ENCODE measurements at places on chromosomes 16 and 17.

DNA sequence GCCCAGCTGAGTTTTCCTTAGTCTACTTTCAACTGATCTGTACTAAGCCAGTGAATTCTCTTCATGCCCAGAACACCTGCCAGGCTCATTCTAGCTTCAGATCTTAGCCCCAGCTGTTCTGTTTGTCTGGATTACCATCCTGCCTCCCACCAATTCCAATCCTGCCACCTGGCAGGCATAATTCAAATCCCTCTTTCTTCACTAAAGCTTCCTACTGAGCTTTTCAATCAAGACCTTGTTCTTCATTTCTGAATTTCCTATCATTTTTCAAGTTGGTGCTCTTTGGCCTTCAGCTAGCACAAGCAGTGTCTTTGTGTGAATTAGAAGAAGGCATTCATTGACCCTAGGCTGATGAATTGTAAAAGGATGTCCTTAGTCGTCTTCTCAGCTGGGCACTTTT is 357.6 kb downstream of the UTP18 start:
- DNase-seq = no peak

DNA sequence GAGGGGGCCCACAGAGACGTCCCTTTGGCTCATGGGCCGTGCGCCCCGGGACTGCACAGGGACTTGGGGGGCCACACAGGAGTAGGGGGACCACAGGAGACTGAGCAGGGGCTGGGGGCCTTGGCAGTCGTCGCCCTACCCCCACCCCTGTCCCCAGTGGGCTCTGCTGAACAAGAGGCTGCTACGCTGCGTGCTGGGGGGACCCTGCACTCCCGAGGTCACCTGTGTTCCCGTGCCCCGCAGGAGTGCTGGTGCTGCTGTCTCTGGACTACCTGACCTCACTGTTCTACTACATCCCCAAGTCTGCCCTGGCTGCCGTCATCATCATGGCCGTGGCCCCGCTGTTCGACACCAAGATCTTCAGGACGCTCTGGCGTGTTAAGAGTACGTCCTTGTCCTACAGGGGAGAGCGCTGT is 14.4 kb upstream of the RNF213 start:
- no peak for DNase-seq

DNA sequence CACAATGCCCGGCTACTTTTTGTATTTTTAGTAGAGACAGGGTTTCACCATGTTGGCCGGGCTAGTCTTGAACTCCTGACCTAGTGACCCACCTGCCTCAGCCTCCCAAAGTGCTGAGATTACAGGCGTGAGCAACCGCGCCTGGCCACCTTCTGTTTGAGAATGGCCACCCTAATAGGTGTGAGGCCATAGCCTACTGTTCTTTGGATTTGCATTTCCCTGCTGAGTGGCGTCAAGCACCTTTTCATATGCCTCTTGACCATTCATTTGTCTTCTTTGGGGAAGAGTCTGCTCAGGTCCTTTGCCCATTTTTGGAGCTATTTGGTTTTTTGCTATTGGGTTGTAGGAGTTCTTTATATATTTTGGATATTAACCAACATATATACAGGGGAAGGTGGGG is 276.7 kb downstream of the PARN start:
- DNase-seq = no peak

- no peak for DNase-seq
These were observed 265.3 kb downstream of the MAP2K6 start for GRCh38 chr17:69679829-69680228.

DNA sequence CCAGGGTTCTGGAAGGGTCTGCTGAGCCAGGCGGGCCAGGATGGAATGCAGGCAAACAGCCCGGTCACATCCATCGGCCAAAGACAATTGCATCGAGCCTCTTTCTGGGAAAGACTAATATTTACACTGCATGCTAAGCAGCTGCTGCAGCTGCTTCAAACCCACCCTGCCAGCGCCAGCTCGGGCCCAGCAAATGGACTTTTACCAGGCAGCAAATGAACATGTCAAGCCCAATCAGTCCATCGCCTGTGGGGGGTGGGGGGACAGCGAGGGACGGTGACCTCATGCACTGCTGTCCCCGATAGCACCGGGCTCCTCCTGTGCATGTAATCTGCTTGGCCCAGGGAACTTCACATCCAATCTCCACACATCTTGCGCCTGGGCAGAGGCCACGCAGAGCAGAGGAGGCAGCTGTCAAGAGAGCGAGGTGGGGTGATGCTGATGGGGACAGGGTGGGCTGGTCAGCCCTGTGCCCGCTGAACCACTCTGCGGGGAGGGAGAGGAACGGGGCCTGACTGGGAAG is 39.4 kb upstream of the CDH5 start:
- no peak for DNase-seq

GRCh38 chr16:86619239-86619794 is 41.0 kb downstream of the FOXL1 start:
- no peak for DNase-seq

DNA sequence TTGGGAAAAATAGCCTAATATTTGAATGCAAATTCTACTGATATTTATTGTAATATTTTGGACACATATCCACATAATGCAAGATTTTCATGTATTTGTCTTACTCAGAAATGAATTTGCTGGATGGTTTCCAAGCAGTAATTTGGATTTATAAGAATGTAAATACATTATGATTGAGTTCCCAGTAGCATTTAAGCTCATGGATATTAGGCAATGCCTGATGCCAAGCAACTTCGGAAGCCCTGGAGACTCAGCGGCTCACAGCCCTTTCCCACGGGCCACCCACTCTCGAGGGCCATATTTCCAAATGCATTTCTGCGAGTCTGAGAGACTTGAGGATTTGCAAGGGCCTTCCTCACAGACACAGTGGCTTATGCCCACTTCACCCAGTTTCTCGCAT is 62.1 kb upstream of the MYOCD start:
- peak; percentile 81 for DNase-seq

GRCh38 chr17:40122136-40122998 is 596 bp downstream of the MSL1 start:
- peak; percentile 65 for DNase-seq

DNA sequence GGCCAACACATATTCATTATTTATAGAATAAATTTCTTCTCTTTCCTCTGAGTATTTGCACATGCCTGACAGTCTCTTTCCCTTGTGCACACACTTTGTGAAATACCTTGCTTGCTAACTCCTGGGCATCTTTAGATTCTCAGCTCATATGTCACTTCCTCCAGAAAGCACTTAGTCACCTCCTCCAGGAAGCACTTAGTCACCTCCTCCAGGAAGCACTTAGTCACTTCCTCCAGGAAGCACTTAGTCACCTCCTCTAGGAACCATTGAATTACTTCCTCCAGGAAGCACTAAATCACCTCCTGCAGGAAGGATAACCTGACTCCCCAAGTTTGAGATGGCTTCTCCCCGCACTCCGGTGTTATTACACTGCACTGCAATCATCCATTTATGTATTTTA is 462.5 kb upstream of the EEF2KMT start:
- no peak for DNase-seq

DNA sequence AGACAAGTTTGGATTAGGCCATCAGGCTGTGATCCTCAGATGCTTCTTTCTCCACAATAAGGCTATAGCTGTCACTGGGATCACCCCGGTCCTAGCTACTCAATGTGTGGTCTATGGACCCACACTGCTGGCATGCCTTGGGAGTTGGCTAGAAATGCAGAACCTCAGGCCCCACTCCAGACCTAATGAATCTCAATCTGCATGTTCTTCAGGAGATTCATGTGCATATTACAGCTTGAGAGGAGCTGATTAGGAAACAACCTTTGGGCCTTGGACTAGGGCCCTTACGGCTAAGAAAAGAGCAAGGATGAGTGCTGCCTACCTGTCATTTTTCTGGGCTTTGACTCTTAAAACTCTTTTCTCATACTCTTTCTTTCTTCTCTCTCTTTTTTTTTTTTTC is 7.5 kb downstream of the ADAT1 start:
- no peak for DNase-seq

- DNase-seq = no peak
These were observed 8.1 kb downstream of the CRISPLD2 start for GRCh38 chr16:84827897-84828296.

GRCh38 chr17:55580596-55581133 is 69.4 kb upstream of the SMIM36 start:
- no peak for DNase-seq

DNA sequence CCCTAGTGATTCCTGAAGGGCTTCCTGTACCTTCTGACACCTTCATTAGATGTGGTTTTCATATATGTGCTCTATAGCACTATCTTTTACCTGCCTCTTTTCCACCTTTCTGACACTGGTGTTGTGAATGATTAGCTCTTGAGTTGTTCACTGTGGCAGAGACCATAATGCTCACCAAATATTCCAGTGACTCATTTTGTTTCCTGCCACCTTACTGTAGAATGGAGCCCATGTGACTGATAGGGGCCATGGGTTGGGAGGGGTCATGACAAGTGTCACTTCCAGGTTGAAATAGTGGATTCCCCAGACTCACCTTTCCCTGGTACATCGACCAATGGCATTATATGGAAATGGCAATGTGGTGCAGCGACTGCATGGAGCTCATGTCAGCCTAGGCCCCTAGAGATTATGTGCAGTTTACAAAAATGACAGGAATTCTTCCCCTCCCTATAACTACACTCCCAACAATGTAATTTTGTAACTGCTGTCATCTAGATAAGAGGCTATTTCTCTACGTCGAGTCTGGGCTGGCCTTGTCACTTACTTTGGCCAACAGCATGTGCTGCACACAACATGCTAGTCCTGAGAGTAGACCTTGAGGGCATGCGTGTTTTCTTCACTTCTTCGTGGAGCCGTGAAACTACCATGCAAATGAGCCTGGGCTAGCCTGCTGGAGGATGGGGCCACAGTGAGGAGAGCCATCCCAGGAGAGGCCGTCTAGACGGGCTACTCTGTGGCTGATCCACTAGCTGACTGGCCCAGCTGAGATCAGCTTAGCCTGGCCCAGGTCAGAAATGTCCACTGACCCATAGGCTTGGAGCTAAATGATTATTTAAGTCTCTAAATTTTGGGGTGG is 409.5 kb downstream of the CA10 start:
- DNase-seq = no peak

DNA sequence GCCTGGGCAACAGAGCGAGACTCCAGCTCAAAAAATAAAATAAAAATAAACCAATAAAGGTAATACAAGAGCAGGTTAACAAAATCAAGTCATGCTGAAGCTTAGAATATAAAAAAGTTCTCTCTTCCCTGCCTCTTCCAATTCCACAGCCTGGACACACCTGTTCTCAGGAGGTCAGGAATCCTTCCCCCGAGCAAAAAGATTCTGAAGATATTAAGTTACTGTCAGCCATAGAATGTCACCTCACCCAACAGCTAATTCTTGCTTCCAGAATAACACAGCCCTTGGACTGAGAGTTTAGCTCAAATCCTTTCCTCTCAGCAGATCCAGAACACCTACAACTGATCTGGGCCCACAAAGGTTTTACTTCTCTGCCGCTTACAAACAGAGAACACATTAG is 27.1 kb downstream of the SLC39A11 start:
- no peak for DNase-seq

DNA sequence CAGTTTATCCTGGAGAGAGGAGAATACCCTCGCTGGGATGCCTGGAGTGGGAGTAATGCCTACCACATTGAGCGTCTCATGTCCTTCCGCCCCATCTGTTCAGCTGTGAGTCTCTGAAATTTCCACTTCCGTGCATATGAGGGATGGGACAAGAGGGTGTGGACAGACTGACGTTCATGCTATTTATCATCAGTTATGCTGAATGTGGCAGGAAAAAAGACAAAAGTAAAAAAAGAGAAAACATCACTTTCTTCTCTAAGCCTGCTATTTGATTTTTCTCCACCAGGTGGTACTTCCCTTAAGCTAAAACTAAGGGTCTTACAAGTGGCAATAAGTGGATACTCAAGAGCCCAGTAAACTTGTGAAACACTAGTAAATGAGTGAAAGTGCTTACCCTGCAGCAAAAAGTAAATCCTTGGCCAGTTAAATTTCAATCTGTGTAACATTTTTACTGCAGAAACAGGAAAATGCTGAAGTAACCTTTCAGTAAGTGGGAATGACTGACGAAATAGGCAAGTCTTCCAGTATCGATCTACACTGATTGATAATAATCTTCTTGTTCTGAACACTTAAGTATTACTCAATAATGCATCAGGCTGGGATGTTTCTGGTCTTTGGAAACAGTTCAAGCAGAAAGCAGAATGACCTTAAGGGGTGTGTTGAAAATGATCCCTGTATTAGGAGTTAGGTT is 5.6 kb downstream of the CRYBA1 start:
- DNase-seq = peak; percentile 63

DNA sequence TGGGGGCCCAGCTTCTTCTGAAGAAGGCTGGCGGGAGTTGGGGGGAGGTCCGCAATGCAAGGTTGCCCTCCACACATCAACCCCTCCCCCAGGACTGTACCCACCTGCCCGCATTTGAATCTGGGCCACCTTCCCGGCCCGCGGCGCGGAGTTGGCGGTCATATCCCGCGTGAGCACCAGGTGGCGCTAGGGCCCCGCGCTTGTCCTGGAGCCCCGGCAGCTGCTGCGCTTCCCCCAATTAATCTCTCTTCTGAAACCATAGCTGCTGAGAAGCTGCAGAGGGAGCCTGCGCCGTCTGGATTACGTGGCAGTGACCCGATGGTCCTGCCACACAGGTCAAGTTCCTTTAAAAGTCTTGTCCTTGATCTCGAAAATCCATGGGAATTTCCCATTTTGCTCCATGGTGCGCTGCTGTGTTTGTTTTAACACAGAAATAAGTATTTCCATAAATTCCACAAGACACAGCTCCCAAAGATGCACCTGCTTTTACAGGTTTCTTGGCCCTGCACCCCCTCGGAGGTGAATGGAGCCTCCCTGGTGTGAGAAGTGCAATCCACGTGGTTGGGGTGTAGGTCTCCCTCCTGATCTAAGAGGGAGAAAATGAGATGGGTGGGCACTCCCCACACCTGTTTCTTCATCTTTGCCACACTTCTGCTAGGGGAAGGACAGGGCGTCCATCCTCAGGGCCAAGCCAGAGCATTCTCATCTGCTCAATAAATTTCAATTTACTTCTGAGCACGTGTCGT is 22.1 kb downstream of the COX4I1 start:
- DNase-seq = peak; percentile 68

GRCh38 chr17:73320601-73321264 is 8.9 kb upstream of the CDC42EP4 start:
- no peak for DNase-seq

DNA sequence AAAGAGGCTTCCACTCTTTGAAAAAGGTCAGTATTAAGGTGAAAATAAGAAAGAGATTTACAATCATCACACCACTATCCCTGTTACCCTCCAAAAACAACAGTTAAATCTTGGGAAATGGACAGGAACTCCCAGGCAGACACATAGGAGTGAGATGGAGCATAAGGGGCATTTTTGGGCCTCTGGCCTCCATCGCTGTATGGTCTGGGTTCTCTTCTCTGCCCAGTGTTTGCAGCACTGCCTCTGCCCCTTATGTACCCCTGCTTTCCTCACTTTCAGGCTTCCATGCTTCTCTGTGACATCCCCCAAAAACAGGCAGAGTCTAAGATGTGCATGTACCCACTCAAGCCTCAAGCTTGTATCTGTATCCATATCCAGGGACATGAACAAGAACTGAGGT is 630 bp upstream of the HOXB2 start:
- no peak for DNase-seq

DNA sequence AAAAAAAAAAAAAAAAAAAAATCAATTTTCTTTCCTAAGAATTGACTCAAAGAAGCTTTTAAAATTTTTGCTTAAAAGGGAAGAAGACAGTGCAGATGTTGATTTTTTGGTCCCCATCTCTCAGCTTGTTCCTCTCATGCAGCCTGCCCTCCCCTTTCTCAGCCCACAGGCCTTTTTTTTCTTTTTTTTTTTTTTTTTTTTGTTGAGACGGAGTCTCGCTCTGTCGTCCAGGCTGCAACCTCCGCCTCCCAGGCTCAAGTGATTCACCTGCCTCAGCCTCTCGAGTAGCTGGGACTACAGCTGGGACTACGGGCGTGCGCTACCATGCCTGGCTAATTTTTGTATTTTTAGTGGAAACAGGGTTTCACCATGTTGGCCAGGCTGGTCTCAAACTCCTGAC is 17.7 kb downstream of the YPEL2 start:
- DNase-seq = no peak
